ENCODE measurements at places on chromosomes 7 and 10.
A peak's percentile ranks its signal among the peaks of the same experiment; 100 is the strongest.

GRCh38 chr10:130425881-130426435 is 289.8 kb downstream of the GLRX3 start:
- DNase-seq, result no peak

GRCh38 chr10:32180390-32181280 is 124.4 kb upstream of the KIF5B start:
- DNase-seq, result no peak

- no peak for DNase-seq
Observed at GRCh38 chr10:3890602-3891352, 105.8 kb upstream of the KLF6 start.

DNA sequence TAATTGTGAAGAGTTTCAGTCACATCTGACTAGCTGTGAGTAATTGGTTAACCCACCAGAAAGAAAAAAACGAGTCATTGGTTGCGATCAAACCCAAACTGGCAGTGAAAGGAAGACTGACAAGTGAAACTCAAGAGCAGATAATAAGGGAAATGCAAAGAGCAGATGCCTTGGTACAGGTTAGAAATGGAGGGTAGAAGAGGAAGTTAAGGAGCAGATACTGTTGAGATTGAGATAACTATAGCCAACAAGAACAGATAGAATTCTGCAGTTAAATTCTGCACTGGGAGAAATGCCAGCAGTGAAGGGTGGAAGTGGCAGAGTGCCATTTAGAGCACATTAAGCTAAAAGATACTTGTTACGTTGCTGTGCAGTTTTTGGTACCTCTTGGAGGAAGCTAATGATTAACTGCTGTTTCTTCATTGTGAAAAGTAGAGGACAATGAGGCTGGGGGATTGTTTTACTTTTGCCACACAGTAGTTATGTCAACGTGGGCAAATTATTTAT is 65.8 kb downstream of the CDK13 start:
- DNase-seq, result no peak

GRCh38 chr10:132671228-132672154 is 114.5 kb downstream of the NKX6-2 start:
- DNase-seq, result no peak

GRCh38 chr10:3874990-3875841 is 90.2 kb upstream of the KLF6 start:
- DNase-seq, result no peak

- DNase-seq, result peak; percentile 28
Observed at GRCh38 chr7:116210345-116211005, at the start of gene TES. TES (plus strand) TSS chr7:116210539; CDS start chr7:116210708, 169 bp downstream.

DNA sequence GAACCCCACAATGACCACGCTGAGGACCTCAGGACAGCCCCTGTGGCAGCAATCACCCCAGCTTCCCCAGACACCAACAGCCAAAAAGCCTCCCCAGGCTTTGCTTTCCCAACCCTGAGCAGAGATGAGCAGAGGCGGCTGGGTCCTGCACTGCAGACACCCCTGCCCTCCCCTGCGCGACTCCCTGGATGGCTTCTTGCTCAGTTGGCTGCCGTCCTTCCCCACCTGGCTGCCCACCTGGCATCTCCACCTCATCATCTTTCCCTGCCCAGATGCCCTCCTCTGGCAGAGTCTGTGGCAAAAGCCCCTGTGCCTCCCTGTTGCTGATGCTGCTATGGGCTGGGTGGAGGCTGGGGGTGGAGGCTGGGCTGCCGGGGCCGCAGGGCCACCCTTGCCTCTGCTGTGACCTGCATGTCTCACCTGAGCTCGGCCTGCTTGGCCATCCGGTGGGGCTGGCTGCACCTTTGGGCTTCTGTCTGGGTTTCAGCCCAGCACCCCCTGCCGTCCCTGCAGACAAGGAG is 567.7 kb downstream of the TCERG1L start:
- no peak for DNase-seq

GRCh38 chr10:117938104-117938503 is 108.6 kb downstream of the RAB11FIP2 start:
- no peak for DNase-seq

DNA sequence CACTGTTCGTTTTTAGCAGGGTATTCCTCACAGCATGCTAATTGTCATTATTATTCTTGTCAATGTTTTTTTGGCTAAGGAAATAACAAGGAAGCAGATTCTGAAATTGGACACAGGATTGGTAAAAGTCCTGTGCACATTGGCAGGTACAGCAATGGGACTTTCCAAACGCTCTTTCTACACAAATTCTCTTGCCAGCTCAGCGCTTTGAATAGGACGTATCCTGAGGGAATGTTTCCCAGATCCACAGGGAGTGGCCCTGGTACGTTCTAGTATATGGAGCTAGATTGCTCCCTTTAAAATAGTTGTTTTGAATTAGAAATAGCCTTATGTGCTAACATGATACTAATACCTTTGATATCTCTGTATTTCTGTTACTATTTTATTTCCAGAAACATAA is 82.8 kb upstream of the GRB10 start:
- no peak for DNase-seq
